Left cardiac atrium (tissue), 4 donors: ENCODE measurements at places on chromosomes 2 and 18.

GRCh38 chr2:1070601-1071000 lies 120.0 kb downstream of the SNTG2 start:
- no peak for DNase-seq

- DNase-seq: no peak
Observed at GRCh38 chr2:75381032-75381431, 179.7 kb downstream of the EVA1A start.

DNA sequence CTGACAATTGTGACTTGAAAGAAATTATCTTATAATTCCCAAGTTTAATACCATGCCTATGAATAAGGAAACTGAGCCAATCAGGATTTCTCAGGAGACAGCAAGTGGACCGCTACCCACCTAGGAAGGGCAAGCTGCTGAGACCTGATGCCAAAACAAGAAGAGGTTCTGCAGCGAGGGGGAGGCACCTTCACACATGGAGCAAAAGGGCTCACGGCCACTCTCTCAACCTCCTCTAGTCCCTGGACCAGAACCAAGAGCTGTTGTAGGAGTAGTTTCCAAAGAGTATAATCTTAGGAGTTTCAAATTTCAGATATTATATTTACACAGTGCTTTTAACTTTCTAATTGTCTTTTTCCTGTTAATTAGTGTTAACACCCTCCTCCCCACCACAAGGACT lies 154.7 kb upstream of the ETAA1 start:
- no peak for DNase-seq

- no peak for DNase-seq
Observed at GRCh38 chr18:44051026-44051425, 629.7 kb upstream of the SETBP1 start.

- no peak for DNase-seq
Observed at GRCh38 chr18:79631761-79632446, 47.7 kb upstream of the CTDP1 start.

GRCh38 chr2:118847762-118848172 lies 319 bp upstream of the EN1 start:
- DNase-seq: no peak

DNA sequence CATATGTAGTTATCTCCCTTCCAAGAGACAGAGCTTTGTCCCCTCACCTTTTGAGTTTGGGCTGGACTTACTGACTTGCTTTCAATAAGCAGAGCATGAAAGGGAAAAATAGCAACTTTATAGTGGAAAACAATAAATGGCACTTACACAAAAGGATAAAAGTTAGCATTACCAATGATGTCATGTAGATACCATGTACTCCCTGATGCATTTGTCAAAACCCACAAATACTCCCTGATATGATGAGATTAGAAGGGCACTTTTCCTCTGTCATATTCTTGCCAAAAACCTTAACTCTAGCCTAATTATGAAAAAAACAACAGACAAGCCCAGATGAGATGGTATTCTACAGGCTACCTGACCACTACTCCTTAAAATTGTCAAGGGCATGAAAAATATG lies 16.0 kb downstream of the HIBCH start:
- no peak for DNase-seq

- no peak for DNase-seq
Observed at GRCh38 chr2:114122930-114123329, 233.0 kb downstream of the ACTR3 start.

- DNase-seq: no peak
Observed at GRCh38 chr2:119490653-119491195, 33.6 kb downstream of the SCTR start.

DNA sequence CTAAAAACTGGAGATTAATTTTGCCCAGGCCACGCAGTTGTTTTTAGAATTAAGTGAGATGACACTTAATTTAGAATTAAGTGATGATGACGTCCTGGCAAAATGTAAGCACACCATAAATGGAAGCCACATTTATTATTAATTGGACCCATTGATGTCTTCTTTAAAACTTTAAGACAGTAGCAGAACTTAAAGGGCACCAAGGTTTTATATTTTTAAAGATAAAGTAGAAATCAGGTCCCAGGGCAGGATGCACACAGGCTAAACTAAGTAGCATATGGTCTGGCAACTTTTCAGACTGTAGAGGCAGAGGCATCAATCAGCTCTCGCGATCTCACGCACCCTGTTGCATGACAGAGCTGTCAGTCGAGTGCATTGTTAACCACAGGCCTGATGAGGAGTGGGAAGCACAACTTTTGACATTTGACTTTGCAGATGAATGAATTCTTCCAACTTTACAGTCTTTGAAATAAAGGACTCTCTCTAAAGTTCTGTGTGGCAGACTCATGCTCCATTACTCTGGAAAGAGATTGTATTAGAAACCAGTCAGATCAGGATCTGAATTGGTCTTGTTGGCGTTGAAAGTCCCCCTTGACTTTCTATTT lies 232.4 kb downstream of the CD226 start:
- no peak for DNase-seq

DNA sequence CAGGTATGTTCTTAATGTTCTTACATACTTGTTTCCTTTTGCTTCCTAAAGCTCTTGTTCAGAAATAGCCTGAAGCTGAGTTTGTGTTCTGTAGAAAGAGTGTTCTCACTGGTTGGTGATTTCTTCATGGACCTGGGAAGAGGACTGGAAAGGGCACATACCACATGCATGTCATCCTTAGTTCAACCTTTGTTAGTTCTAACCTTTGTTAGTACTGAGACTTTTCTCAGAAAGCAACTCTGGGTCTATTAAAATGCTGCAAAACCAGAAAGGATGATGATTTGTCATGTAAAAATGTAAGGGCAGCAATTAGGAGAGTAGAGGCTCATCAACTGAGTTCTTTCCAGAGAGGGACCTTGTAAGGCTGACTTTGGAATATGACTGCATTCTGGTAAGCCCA lies 2.5 kb upstream of the FAP start:
- no peak for DNase-seq

GRCh38 chr18:23618862-23619387 lies 32.6 kb upstream of the NPC1 start:
- DNase-seq: peak; percentile 24

DNA sequence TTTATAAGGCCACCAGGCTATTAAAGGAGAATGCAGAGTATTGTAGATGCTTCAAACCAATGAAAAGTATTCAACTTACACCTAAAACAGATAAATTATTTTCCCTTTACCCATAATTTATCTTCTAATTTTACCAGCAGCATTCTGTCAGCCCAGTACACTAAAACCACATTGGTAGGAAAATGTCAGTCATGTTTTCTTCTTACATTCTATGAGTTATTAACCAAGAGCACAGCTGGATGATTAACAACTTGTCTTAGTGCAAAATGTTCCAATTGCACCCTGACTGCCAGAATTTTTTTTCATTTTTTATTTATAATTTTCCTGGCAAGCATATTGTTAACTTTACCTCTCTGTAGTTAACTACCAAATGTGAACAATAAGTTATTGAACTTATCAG lies 79.0 kb upstream of the WDR75 start:
- no peak for DNase-seq

- no peak for DNase-seq
Observed at GRCh38 chr2:108145557-108146326, 94.0 kb upstream of the SULT1C3 start.

DNA sequence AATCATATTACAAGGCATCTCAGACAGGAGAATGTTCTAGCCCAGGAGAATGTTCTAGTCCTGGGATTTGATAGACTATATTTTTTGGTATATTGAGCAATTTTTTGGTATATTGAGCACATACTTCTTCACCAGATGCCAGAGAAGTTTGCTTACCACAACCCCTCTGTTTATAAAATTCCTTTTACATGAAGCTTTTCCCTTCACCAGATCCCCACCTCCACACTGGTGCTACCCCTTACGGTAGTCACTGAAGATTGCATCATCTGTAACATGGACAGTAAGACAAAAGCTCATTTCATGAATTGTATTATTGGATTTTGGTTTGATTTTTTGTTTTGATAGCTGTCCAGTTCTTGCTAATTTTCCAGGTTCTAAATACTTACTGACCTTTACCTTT lies 7.2 kb upstream of the HNMT start:
- DNase-seq: no peak

DNA sequence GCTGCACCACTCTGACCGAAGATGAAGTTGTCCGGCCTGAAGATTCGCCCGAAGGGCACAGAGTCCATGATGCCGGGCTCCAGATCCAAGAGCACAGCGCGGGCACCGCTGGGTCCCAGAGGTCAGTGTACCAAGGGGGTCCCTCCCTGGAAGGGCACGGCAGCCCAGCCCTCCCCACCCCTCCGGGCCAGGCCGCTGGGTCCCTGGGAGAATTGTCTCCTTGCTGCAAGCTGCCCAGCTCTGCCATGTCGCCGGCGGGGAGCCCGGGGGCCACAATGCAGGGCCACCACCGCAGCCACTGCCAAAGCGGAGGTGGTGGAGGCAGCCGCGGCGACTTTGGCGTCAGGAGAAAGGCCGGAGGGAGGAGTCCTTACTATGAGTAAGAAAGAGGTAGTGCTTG lies 189.5 kb upstream of the CYRIA start:
- no peak for DNase-seq

GRCh38 chr2:84817239-84817655 lies 63.6 kb downstream of the TRABD2A start:
- no peak for DNase-seq

- no peak for DNase-seq
Observed at GRCh38 chr2:71952572-71953188, 195.0 kb downstream of the CYP26B1 start.

DNA sequence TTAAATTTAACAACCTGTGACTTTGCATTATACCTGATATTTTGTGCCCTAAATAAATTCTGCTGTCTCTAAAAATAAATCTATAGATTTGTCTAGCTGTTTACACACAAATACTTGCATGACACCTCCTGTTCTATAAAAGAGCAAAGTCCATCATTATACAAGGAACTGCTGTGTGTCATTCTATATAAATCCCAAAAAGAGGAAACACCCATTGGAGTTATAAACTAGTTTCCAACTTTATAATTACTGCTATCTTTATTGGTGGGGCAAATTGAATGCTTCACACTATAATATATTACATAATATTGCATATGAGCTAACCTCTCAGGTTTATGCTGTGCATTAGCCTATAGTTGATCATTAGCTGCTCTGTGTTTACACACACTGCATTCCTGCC lies 504.4 kb downstream of the SATB2 start:
- DNase-seq: no peak

DNA sequence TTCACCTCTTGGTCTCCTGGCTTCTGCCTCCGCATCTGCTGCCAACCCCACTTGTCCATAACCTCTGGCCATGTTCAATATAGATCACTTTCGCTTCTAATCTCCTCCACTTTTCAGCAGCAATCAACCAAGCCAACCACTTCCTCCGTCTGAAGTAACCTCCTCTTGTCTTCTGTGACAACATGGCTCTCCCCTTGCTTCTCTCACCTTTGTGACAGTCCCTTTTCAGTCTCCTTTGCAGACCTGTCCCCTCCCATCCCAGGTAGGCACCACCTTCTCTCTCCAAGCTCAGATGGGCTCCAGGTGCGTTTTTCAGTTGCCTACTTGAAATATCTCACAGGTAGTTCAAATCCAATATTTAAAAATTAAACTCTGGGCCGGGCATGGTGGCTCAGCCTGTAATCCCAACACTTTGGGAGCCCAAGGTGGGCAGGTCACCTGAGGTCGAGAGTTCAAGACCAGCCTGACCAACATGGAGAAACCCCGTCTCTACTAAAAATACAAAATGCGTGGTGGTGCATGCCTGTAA lies 4.7 kb upstream of the PSD4 start:
- no peak for DNase-seq

- DNase-seq: no peak
Observed at GRCh38 chr18:77135339-77136075, 2.9 kb upstream of the MBP start.

GRCh38 chr2:131557558-131558321 lies 30.1 kb downstream of the CCDC74A start:
- DNase-seq: no peak

- DNase-seq: peak; percentile 81
Observed at GRCh38 chr2:195533771-195534642, 123.0 kb upstream of the SLC39A10 start.

DNA sequence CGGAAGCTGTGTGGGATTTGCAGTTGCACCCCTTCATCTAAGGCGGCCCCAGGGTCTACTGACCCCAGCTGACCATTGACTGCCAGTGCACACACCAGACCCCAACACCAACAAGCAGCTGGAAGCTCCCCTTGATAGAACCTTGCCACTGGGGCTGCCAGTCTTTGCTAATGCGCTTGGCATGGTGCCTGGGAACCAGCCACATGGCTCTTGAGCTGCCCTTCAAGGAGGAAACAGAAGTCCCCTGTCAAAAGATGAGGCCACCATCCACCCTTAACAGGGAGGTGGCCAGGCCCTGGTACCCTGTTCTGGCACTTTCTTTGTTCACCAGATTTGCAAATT lies 8.6 kb downstream of the ALPI start:
- DNase-seq: no peak

DNA sequence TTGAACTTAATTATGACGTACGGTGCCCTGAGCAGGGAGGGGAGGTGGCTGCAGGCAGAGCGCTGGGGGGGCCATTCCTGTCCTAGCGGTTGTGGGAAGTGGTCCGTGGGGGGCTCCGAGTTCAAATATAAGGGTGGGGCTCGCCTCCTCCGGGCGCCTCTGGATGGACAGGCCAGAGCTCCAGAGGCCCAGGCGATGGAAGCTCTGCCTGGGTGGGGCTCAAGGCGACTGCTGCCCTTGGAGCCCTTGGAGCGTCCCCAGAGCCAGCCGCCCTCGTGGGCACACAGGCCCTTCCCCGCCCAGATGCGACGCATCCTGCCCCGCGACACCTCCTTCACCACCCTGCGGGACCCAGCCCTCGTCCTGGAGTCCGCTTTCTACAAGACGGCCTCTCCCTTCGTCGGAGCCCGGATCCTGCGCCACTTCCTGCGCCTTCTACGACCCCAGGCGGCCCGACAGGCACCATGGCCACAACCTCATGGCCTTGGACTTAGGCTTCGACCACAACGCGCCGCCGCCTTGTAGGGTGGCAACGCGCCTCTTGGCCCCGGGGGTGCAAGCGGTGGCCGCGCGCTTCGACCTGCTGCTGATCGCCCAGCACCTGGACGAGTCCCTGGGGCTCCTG lies 10.5 kb downstream of the AQP12B start:
- DNase-seq: no peak

DNA sequence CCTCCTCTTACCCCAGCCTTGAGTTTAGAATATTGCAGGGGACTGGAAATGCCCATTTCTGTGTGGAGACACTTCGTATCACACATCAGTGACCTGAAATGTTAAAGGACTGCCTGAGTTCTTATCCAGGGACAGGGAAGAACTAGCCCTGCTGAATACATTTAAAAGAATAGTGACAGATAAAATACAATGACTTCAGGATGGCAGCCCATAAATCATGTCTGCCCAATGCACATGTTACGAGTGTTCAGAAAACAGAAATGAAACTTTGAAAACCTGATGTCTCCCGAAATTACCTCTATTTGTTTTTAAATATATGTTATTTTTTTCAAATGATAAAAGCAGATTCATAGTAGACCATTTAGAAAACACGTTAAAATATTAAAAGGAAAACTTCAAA lies 22.3 kb upstream of the RAB12 start:
- DNase-seq: no peak

DNA sequence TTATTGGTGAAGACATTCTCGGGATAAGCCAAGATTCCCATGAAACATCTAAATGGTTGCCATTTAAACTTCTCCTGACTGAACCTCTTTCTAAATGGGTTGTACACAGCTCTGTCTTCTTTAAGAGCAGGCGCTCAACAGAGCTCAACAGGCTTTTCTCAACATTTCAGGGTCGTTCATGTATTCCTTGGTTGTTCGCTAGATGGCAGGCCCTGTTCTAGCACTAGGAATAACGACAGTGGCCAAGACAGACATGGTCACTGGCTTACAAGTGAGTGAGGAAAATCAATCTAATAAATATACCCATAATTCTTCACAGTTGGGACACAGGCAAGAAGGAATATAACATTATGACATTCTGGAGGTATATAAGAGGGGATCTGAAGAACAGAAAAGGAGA lies 154.5 kb downstream of the SMAD2 start:
- DNase-seq: no peak
